ENCODE measurements at places on chromosomes 16 and 17.

DNA sequence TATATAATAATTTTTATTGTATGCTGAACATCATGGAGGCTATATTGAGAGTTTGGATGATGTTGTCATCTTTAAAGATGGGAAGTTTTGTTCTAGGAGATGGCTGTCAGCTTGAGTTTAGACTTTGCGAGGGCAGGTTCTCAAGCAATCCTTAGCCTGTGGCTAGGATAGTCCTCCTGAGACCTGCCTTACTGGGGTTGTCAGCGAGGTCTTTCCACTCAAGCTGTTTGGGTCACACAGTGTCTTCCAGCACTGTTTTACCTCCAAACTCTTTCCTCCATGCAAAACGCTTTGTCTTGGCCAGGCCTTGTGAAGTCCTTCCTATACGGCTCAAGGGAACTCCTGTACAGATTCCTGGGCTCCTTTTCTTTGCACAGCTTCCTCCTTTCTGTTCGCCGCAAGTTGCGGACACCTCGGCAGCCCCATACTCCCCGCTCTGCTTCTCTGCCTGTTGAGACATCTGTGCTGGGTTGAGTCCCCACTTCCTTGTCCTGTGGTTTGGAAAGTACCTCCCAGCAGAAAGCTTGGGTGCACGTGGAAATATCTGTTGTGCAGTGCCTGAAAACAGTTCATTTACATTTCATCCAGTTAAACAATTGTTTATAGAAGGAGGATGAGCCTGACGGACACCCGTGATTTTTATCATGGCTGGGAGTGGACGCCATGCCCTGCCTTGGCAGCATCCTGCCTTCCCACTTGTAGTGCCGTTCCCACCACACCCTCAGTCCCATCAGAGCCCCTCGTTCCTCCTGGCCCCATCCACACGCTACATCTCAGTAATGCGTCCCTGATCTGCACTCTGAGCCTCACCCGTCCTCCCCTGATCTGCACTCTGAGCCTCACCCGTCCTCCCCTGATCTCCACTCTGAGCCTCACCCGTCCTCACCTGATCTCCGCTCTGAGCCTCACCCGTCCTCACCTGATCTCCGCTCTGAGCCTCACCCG is 55.0 kb upstream of the CBFA2T3 start:
- no peak overlapping the region for H3K27ac ChIP-seq
- H3K27me3 ChIP-seq, result no peaks in the 10 kb centered on the region
- H3K36me3 ChIP-seq, result no peaks in the 10 kb centered on the region
- peak; percentile 34 for DNase-seq

DNA sequence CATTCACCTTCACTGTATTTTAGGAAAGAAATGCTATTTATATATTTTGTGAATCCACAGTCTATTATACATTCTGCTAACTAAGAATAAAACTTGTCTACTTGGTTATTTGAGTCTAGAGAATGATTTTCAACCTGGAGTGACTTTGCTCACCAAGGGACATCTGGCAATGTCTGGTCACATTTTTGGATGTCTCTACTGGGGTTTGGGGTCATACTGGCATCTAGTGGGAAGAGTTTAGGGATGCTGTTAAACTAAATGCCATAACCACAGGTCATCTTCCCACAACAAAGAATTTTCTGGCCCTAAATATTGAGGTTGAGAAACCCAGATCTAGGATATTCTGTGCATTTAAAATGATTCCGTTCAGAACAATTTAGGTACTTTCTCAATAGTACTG is 26.0 kb downstream of the KCNJ16 start:
- H3K27ac ChIP-seq, result no peak overlapping the region
- no peak overlapping the region for H3K4me3 ChIP-seq
- DNase-seq, result no peak
- no peaks in the 10 kb centered on the region for H3K4me1 ChIP-seq

DNA sequence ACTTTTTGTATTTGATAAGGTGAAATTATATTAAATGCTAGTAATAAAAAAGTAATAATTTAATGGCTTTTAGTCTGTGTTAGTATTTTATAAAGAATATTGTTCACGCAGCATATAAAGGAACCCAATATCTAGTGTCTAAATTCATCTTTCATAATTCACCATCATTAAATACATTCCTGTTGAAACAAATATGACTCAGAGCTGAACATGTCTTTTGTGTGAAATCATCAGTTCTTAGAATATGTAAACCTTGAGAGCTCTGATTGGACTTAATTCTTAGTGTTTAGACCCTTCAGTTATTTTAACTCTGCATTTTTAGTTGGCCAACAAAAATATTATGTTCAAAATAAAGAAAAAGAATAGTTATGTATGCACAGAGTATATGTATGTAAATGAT is 71.8 kb downstream of the ABHD15 start:
- no peak for DNase-seq
- no peak overlapping the region for H3K27ac ChIP-seq

DNA sequence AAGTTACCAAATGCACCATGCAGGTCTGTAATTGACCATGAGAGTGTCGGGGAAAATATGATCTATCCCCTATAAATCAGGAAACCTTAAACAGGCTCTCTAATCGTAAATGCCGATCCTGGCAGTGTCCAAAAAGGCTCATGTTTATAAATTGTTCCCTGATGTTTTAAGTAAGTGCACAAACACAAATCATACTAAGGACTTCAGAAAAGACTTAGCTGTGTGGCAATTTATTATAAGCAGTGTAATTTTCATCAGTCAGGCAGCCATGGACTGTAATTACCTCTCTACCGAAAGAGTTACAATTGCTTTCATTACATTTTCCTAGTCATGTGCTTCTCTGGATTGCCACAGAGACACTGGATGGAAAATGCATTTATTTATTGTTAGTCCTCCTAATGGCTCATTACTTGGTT is 73.4 kb upstream of the COX10 start:
- no peak for DNase-seq
- H3K27me3 ChIP-seq, result no peaks in the 10 kb centered on the region
- H3K4me1 ChIP-seq, result no peaks in the 10 kb centered on the region
- no peak overlapping the region for H3K4me3 ChIP-seq

DNA sequence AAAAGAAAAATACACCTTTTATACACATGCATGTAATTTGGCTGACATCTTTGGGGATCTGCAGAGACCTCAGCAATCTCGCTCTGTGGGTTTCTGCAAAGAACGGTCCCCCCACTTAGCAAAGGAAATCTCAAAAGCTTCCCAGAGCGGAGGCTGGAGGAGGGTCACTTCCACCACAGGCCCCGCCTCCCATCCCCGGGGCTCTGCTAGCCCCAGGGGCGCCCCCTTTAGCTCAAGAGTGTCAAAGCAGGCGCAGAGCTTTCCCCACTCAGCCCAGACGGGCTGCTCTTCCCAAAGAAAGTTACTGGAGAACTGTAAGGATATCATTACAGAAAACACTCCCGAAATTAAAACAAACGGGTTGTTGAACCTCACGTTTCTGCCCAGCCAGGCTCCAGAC is 11.4 kb downstream of the SLC13A5 start:
- H3K4me1 ChIP-seq, result no peaks in the 10 kb centered on the region
- no peaks in the 10 kb centered on the region for H3K36me3 ChIP-seq
- no peak overlapping the region for H3K4me3 ChIP-seq
- no peaks in the 10 kb centered on the region for H3K27me3 ChIP-seq
- H3K27ac ChIP-seq, result no peak overlapping the region
- DNase-seq, result peak; percentile 30

GRCh38 chr17:7555320-7555948 is 3.1 kb upstream of the TNFSF13 start:
- DNase-seq, result peak; percentile 18
- no peaks in the 10 kb centered on the region for H3K27me3 ChIP-seq
- no peak overlapping the region for H3K27ac ChIP-seq
- no peaks in the 10 kb centered on the region for H3K36me3 ChIP-seq
- H3K4me3 ChIP-seq, result no peak overlapping the region

GRCh38 chr17:4180791-4181190 is 37.8 kb downstream of the CYB5D2 start:
- DNase-seq, result no peak
- no peaks in the 10 kb centered on the region for H3K27me3 ChIP-seq
- no peaks in the 10 kb centered on the region for H3K4me1 ChIP-seq
- H3K27ac ChIP-seq, result no peak overlapping the region

GRCh38 chr17:41678907-41679739 is 9.6 kb upstream of the EIF1 start:
- DNase-seq, result peak; percentile 53
- H3K36me3 ChIP-seq, result no peaks in the 10 kb centered on the region
- peak overlapping the region; percentile 89 for H3K27ac ChIP-seq
- H3K4me1 ChIP-seq, result no peaks in the 10 kb centered on the region
- no peaks in the 10 kb centered on the region for H3K27me3 ChIP-seq

- H3K4me1 ChIP-seq, result peaks cover 3% of the 10 kb centered on the region
- H3K27ac ChIP-seq, result no peak overlapping the region
- H3K36me3 ChIP-seq, result no peaks in the 10 kb centered on the region
- peak; percentile 32 for DNase-seq
- H3K27me3 ChIP-seq, result no peaks in the 10 kb centered on the region
- peak overlapping the region; percentile 46 for H3K4me3 ChIP-seq
Measured at GRCh38 chr17:45018848-45019711, 32.4 kb downstream of the DCAKD start.

DNA sequence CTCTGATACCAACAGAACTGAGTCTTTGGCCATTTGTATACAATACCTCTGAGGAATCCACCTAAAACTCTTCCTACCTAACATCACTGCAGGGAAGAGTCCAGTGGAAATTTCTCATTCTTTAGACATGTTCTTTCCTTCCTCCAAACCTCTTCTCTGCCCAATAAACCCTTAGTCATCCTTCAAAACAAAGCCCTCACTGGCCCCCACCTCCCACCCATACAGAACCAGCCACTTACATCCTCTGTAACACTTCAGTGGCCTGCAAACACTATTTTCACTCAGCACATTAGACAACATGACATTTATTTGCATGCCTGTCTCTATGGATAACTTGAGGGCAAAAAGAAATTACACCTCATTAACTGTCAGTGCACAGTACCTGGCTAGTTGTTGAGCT is 200.3 kb upstream of the NOG start:
- H3K36me3 ChIP-seq, result no peaks in the 10 kb centered on the region
- H3K4me1 ChIP-seq, result no peaks in the 10 kb centered on the region
- H3K27me3 ChIP-seq, result no peaks in the 10 kb centered on the region
- no peak for DNase-seq

DNA sequence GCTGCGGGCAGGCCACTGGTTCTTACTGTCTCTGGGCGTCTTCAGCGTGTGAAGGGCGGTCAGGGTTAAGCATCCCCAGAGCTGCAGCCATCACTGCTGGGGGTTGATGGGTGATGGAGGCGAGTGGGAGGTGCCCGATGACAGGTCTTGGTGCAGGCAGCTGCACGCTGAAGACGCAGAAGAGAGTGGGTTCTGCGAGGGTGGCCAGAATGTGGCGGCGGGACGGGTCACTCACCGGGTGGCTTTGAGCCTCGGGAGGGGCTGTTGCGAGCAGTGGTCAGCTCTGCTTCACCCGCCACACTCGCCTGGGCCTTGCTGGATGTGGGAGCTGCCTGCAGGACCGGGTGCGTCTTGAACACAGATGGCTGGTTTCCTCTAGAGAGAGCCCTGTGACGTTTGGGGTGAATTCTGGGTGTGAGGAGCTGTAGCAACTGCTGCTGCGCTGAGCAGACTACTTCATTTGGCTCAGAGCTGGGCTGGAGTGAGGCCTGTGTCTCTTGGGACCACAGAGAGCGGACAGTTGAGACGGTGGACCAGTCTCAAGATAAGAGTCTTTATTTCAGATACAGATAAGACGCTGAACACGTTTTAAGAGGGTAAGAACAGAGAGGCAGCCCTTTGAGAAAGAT is 44.6 kb upstream of the ZNF750 start:
- no peaks in the 10 kb centered on the region for H3K27me3 ChIP-seq
- no peak overlapping the region for H3K4me3 ChIP-seq
- peaks cover 9% of the 10 kb centered on the region for H3K4me1 ChIP-seq
- no peak for DNase-seq
- H3K27ac ChIP-seq, result no peak overlapping the region

- H3K4me3 ChIP-seq, result no peak overlapping the region
- DNase-seq, result no peak
- H3K27ac ChIP-seq, result no peak overlapping the region
- H3K4me1 ChIP-seq, result no peaks in the 10 kb centered on the region
- no peaks in the 10 kb centered on the region for H3K36me3 ChIP-seq
- no peaks in the 10 kb centered on the region for H3K27me3 ChIP-seq
Measured at GRCh38 chr17:35977509-35977908, 3.8 kb downstream of the CCL16 start.

- H3K27ac ChIP-seq, result no peak overlapping the region
- no peaks in the 10 kb centered on the region for H3K4me1 ChIP-seq
- no peak overlapping the region for H3K4me3 ChIP-seq
- DNase-seq, result no peak
- no peaks in the 10 kb centered on the region for H3K27me3 ChIP-seq
Measured at GRCh38 chr16:12009462-12009861, 32.9 kb downstream of the SNX29 start.

Data from colonic mucosa (tissue), 4 donors.